Panc1 (cell line): ENCODE measurements at places on chromosomes 16 and 17. TPM values are rescaled to one million over a fixed set of nuclear protein-coding genes. Genes with fewer than 3 reads are reported as not detected.
A peak's percentile ranks its signal among the peaks of the same experiment; 100 is the strongest.

DNA sequence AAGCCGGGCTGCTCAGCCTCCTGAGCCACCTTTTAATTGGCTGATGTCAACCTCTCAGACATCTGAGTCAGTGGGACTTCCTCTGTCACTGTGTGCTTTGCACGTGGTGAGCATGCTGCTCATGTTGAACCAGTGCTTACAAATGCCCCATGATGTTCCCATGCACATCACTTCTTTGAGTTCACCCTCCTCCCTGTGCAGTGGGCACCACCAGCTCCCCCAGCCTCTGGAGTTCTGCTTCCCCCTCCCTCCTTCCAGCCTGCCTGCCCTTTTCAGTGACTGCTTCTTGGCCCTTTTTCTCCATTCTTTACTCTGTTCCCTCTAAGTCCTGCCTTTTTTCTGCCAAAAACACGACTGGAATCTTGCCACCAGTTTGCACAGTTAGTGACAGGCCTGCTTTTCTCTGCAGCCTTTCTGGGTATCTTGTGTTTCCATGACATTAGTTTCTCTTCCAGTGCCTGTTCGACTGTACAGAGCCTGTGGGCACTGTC lies 41.6 kb downstream of the USP10 start:
- no peak for DNase-seq
- no peak overlapping the region for H3K4me3 ChIP-seq

Gene MT4
- total RNA-seq = not detected

Gene CDH8
- total RNA-seq = 0.21 TPM

GRCh38 chr16:57677622-57678369 lies 9.7 kb downstream of the ADGRG3 start:
- no peaks in the 10 kb centered on the region for H3K27me3 ChIP-seq
- no peaks in the 10 kb centered on the region for H3K36me3 ChIP-seq

DNA sequence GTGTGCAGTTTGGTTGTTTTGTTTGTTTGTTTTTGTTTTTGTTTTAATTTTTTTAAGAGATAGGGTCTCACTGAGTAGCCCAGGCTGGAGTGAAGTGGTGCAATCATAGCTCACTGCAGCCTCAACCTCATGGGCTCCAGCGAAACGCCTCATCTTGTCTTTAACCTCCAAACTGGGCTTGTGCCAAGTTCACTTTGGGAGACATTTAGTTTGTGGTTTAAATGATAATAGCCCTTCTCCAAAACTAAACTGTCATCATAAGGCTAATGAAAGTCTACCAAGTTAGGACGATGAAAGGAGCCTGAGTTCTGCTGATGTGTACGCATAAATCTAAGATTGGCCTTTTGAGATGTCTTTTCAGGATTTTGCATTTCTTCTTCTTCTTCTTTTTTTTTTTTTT lies 6.5 kb upstream of the CARD14 start:
- H3K27me3 ChIP-seq = no peaks in the 10 kb centered on the region
- H3K36me3 ChIP-seq = no peaks in the 10 kb centered on the region
- DNase-seq = no peak
- no peak overlapping the region for H3K27ac ChIP-seq

DNA sequence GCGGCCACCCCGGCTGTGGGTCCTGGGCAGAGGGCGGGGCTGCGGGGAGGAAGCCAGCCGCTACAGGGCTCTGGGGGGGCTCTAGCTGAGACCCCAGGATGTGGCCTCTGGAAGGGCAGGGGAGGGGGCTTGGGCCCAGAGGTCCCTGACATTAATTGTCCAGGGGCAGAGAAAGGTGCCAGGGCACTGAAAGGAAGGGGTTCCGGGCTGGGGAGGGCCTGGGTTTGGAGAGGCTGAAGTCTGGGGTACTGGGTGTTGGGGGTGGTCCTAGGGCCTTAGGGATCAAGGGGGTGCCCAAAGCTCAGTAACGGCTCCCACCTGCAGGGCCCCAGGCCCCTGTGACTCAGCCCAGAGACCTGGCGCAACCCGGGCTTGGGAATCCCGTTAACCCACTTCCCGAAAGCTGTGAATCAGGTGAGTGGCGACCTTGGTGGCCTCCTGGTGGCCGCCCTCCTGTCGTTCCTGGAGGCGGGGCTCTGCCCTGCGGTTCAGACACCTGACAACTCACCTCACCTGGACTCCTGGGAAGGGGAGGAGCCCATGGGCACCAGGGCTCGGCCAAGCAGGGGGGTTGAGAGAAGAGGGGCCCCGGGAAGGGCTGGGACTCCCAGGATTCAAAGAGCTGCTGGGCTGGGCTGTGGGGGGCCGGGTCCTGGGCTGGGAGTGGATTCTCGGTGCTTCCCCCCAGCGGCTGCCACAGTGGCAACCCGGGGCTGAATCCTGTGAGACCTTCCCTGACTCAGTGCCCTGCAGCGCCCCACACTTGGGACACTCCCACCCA lies 465 bp upstream of the PRSS22 start:
- no peaks in the 10 kb centered on the region for H3K36me3 ChIP-seq
- no peak for DNase-seq
- H3K27ac ChIP-seq = peak overlapping the region; percentile 79
- peak overlapping the region; percentile 37 for H3K4me3 ChIP-seq
- no peaks in the 10 kb centered on the region for H3K27me3 ChIP-seq

DNA sequence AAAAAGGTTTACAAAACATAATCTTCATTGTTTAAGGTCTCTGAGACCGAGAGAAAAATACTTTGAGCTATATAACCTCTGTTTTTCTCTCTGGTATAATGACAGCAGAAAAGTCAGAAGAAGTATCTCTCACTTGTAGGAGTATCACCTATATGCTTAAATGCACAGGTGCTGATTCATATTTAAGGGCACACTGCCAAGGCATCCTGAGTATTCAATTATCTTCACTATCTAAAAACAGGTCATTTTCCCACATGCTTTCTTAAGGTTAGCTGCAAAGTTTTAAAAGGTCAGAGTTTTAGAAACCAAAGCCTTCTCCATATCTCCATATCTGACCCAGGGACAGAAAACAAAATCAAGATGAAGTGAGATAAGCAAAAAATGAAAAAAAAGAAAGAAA lies 99.3 kb upstream of the C17orf78 start:
- H3K4me3 ChIP-seq = no peak overlapping the region
- peaks cover 17% of the 10 kb centered on the region; the same call in 1 of the 2 replicates for H3K36me3 ChIP-seq
- no peak for DNase-seq
- H3K4me1 ChIP-seq = no peaks in the 10 kb centered on the region; the same call in 1 of the 2 replicates

Gene CHD3
- total RNA-seq = 84.6 TPM

DNA sequence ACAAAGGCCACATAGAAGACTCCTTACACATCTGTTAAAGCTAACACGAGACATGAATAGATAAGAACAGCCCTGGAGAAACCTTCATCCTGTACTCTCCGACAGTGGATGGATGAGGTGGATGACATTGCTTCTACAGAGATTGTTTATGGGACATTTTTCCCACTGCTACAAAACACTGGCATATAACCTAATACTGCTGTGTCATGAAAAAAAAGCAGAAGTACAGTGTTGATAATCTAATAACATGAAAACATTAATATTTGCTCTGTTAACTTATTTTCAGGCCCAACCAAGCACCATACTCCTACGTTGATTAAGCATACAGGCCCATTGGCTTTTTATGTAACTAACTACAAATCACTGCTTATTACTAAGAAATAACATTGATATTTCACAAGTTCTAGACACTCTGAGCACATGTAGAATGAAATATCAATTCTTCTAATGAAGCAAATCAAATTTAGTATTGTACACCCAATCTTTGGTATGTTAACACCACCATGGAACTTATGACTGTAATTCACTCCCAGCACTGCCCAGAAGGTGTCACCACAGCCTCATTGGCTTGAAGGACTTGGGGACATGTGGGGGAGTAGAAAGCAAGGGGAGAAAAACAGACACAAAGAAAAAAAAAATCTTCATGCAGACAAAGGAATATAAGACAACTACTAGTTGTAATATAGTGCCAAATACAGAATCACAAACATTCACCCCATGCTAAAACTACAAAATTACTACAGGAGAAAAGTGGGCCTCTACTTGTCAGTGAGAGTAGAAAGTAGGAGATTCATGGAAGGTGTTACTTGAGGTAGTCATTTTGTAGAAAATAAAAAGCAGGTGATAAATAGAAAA lies 330.0 kb upstream of the PMFBP1 start:
- no peaks in the 10 kb centered on the region for H3K36me3 ChIP-seq
- no peaks in the 10 kb centered on the region for H3K27me3 ChIP-seq
- no peak overlapping the region for H3K4me3 ChIP-seq
- no peak overlapping the region for H3K27ac ChIP-seq
- DNase-seq = peak; percentile 38
- no peaks in the 10 kb centered on the region for H3K4me1 ChIP-seq

GRCh38 chr16:84291226-84291625 lies 3.5 kb upstream of the WFDC1 start:
- no peak for DNase-seq
- H3K27me3 ChIP-seq = no peaks in the 10 kb centered on the region
- H3K27ac ChIP-seq = no peak overlapping the region
- H3K36me3 ChIP-seq = no peaks in the 10 kb centered on the region

GRCh38 chr16:54239456-54239855 lies 47.1 kb downstream of the IRX3 start:
- DNase-seq = no peak
- no peaks in the 10 kb centered on the region for H3K36me3 ChIP-seq
- H3K27ac ChIP-seq = no peak overlapping the region

Gene KRTAP1-1
- total RNA-seq = not detected

DNA sequence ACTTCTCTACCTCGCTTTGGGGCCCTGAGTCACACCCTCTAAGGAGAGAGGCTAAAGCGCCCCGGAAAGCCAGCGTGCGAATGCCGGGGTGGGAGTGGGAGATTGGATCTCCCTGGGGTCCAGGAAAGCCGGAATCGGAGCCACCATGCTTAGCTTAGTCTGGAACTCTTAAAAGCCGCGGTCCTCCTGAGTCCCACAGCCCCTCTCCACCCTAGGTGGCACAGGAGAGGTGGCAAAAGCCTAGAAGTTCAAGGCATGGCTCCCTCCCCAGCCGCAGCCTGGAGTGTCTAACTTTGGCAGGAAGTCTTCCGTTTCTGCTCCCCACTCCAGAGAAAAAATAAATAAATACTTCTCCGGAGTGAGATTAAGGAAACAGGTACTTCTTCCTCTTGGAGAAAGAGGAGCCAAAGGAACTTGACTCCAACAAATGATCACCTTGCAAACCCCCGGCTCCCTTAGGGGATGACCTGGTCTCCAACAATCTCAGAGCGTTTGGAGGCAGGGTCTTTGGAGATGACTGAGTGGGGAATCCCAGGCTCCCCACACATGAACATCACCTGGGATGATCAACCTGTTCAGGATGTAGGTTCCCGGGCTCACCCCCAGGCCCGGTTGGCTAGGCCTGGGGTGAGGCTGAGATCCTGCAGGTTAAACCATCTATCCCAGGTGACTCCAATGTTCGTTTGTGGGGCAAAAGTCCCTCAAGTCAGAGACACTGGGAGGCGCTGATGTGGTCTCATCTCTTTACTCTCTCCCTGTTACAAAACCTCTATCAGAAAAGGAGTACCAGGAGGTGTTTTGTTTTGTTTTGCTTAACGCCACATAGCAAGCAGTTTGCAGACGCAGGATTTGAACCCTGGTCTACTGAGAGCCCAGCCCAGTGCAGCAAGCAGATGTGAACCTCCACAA lies 2.9 kb downstream of the CIITA start:
- H3K36me3 ChIP-seq = no peaks in the 10 kb centered on the region
- H3K27me3 ChIP-seq = peaks cover 45% of the 10 kb centered on the region
- no peak for DNase-seq
- no peaks in the 10 kb centered on the region for H3K4me1 ChIP-seq

DNA sequence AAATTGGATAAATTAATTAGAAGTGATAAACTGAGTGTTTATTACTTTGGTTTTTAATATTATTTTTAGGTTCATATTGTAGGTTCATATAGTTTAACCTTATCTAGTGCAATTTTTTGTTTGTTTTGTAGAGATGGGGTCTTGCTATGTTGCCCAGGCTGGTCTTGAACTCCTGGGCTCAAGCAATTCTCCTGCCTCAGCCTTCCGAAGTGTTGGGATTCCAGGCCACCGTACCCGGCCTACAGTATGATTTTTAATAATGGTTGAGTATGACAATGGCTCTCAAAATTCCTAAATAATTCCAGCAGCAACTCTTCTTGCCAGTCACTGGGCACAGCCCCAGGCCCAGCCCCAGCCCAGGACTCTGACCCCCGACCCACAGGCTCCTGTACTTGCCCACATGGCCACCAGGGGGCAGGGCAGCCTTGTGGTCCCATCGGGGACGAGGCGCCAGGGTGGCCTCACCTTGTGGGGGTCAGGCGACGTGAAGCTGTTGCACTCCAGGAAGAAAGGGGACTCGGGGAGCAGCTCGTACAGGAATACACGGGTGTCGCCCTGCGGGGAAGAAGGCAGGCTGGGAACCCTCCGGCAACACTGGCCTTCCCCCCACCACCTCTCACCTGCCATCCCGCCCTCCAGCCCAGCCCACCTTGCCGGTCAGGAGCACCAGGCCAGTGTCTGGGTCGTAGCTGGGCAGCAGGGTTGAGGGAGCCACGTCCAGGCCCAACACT lies 7.9 kb upstream of the PAM16 start:
- no peaks in the 10 kb centered on the region for H3K4me1 ChIP-seq
- no peaks in the 10 kb centered on the region for H3K27me3 ChIP-seq
- H3K4me3 ChIP-seq = no peak overlapping the region
- no peaks in the 10 kb centered on the region for H3K36me3 ChIP-seq

DNA sequence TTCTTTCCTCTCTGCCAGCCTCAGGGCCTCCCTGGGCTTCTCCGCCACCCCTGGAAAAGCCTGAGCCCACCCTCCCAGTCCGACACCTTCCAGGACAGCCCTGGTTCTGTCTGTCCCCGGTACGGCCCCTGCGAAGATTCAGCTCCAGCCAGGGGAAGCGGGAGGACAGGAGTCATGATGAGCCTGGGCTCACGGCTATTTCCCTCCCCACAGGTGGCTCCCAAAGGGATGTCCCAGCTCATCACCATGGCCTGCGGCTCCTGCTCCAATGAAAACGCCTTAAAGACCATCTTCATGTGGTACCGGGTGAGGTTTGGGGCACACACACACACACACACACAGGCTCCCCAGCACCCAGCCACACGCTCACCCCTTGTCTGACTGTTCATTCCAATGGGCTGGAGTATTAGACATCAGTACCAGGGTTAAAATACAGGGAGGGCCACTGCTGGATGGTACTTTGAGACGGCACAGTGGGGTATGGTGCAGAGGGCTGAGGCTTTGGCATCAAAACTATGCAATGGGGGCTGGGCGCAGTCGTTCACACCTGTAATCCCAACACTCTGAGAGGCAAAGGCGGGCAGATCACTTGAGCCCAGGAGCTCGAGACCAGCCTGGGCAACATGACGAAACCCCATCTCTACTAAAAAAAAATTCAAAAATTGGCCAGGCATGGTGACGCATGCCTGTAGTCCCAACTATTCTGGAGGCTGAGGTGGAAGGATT lies 32.8 kb downstream of the TMEM186 start:
- H3K27ac ChIP-seq = no peak overlapping the region
- no peak for DNase-seq
- no peak overlapping the region for H3K4me3 ChIP-seq
- no peaks in the 10 kb centered on the region for H3K4me1 ChIP-seq

Gene MYH13
- total RNA-seq = not detected

GRCh38 chr17:2264067-2264860 lies 39.3 kb downstream of the SMG6 start:
- H3K4me3 ChIP-seq = no peak overlapping the region
- no peaks in the 10 kb centered on the region for H3K36me3 ChIP-seq
- H3K27me3 ChIP-seq = no peaks in the 10 kb centered on the region
- no peak overlapping the region for H3K27ac ChIP-seq
- no peaks in the 10 kb centered on the region for H3K4me1 ChIP-seq

Gene PDIA2
- total RNA-seq = 1.1 TPM
